Glutamatergic neuron (in vitro differentiated cells): ENCODE measurements at places on chromosomes 12 and 14. TPM values are rescaled to one million over a fixed set of nuclear protein-coding genes. Genes with fewer than 3 reads are reported as not detected.

- DNase-seq: peak; percentile 50
- peak overlapping the region; percentile 82 for H3K4me3 ChIP-seq
- H3K27me3 ChIP-seq: peaks cover 17% of the 10 kb centered on the region
- peaks cover 17% of the 10 kb centered on the region for H3K4me1 ChIP-seq
Observed at GRCh38 chr14:64704743-64705380, 638 bp downstream of the PLEKHG3 start.

The OTOGL gene
- 0.83 TPM for total RNA-seq

GRCh38 chr12:848173-848865, 95.9 kb downstream of the WNK1 start:
- no peak for DNase-seq
- no peak overlapping the region for H3K4me3 ChIP-seq

DNA sequence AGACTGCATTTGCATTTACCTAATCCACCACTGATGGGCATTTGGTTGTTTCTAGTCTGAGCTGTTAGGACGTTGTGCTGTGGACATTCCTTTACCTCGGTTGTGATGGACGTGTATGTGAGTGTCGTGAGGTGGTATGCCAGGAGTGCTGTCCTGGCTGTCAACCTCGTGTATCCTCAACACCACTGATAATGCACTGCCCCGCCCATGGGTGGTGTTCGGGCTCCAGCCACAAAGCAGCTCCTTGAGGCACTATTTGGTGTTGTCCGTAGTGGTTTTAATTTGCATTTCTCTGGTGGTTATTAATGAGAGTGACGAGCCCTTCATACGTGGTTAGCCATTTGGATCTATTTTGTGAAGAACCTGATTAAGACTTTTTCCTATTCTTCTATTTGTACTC, 87.6 kb downstream of the PPP2R5C start:
- DNase-seq: no peak
- H3K4me1 ChIP-seq: peaks cover 32% of the 10 kb centered on the region
- H3K4me3 ChIP-seq: no peak overlapping the region
- no peak overlapping the region for H3K27ac ChIP-seq
- no peaks in the 10 kb centered on the region for H3K36me3 ChIP-seq
- no peaks in the 10 kb centered on the region for H3K27me3 ChIP-seq

GRCh38 chr14:68245146-68246073, 425.8 kb downstream of the RAD51B start:
- no peak overlapping the region for H3K4me3 ChIP-seq
- H3K27ac ChIP-seq: no peak overlapping the region
- H3K36me3 ChIP-seq: no peaks in the 10 kb centered on the region
- no peaks in the 10 kb centered on the region for H3K4me1 ChIP-seq
- no peak for DNase-seq

GRCh38 chr14:55731881-55732498, 152.0 kb downstream of the KTN1 start:
- no peak overlapping the region for H3K4me3 ChIP-seq
- peaks cover 8% of the 10 kb centered on the region for H3K4me1 ChIP-seq
- H3K27me3 ChIP-seq: no peaks in the 10 kb centered on the region
- H3K27ac ChIP-seq: no peak overlapping the region
